Uterus (tissue), 4 donors: ENCODE measurements at places on chromosomes 4 and X. TPM values are rescaled to one million over a fixed set of nuclear protein-coding genes. Genes with fewer than 3 reads are reported as not detected.

DNA sequence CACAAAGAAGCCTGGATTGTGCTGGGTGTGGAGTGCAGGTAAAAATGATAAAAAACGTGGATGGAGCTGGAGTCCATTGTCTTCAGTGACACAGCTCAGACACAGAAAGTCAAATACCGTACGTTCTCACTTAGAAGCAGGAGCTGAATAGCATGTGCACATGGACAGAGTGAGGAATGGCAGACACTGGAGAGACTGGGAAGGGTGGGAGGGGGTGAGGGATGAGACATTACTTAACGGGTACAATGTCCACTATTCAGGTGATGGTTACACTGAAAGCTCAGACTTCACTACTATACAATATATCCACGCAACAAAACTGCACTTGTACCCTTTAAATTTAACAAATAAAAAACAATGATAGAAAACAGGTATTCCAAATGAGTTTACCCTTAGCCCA lies 18.1 kb upstream of the IRAK1 start:
- DNase-seq = no peak

DNA sequence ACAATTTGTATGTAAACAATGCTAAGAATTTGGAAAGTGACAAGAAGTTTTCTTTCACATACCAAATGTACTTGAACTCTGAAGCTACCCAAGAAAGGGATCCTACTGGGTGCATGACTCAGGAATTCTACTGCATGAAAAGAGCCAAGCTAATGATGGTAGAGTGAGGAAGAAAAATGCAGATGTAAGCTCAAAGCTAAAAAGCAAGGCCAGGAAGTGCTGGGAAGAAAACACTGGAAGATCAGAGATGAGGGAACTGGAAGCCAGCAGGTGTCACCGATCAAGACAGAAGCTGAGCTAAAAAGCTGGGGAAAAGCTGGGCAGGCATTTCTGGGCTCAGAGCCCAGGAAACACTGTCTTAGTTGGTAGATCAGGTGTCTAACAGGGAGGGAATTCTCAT lies 449.1 kb downstream of the NKX6-1 start:
- DNase-seq = no peak

DNA sequence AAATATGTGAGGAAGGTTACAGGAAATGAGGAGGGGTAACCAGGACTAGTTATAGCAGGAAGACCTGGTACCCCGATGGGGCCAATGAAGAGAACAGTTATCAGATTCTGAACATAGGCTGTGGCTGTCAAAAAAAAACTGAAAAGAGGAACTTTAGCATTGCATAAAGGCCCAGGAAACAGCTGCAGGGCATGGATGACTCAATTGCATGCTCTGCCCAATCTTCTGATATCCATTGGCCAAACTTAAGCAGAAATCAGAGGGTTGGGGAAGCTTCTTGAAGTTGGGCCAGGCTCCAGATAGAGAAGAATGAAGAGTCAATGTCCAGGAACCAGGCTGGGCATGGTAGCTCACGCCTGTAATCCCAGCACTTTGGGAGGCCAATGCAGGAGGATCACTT lies 1222.4 kb upstream of the PRKX start:
- no peak for DNase-seq

DNA sequence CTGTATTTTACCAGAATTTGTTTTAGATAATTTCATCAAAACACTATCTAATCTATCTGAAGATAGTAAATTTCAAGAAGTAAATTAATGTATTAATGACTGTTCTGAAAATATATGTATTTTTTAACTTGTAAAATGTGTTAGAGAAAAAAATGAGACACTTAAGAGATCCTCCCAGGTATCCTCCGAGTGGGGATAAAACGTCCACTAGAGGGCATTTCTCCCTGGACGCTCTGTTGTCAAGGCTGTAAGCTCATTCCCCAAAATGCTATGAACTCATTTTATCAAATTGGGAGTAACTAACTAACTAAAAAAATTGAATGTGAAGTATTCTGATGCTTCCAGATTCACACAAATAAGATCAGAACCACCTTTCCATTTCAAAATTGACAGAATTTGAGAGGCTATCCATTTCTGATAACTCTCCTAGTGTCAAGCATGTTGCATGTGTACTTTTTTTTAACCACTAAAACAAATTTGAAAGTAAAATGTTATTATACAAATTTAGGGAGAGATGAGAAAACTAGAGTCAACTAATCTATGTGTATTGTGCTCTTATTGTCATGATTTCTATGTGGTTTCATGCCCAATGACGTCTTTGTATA lies 337.3 kb upstream of the HS3ST1 start:
- DNase-seq = no peak

DNA sequence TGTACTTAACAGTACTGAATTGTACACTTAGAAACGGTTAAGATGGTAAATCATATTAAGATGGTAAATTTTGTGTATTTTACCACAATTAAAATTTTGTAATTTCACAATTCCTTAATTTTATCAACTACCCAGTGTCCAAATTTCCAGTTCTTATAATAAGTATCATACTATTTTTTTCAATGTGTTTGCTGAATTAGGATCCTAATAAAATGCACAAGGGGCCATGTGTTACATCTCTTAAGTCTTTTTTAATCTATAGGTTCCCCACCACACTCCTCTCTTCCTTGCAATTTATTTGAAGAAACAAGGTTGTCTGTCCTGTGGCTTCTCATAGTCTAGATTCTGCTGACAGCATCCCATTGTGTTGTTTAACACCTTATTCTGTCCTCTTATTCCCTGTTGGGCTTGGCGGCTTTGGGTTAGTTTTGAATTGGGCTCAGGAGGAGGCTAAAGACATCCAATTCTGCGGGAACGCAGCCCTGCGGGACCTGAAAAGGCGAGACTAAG lies 533 bp upstream of the SYAP1 start:
- no peak for DNase-seq

- no peak for DNase-seq
Measured at GRCh38 chrX:132393085-132393484, 95.8 kb downstream of the MBNL3 start.

GRCh38 chrX:99468993-99469392 lies 941.1 kb downstream of the PCDH19 start:
- DNase-seq = no peak

DNA sequence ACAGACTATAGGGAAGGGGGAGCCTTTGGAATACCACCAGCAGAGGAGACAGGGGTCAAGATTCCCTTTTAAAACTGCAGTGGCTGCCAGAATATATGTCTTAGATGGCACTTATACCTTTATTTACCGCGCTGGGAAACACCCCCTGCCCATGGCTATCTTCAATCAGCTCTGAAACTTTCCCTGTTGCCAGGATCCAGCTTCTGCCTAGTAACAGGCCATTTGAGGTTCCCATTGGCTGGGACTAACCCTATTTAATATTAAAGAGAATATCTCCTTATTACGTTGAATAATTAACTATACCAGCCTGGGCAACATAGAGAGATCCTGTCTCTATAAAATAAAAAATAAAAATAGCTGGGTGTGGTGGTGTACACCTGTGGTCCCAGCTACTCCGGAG lies 23.8 kb downstream of the SOWAHB start:
- no peak for DNase-seq

DNA sequence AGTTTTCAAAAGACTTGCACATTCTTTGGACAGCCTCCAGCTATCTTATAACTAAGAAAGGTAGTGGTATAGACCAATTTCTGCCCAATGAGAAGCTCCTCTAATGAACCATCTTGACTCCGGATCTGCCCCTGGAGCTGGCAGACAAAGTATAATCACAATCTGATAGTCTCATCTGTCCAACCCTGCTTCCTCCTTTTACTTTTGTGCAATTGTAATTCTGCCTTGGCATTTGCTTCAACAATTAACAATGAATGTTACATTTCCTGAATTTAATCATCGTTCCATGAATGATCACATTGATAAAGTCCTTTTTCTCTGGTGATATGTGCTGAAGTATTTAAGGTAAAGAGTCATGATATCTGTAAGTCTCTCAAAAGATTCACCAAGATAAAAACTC lies 27.8 kb downstream of the FRYL start:
- DNase-seq = no peak

- DNase-seq = no peak
Measured at GRCh38 chr4:16450031-16450430, 223.8 kb upstream of the TAPT1 start.

DNA sequence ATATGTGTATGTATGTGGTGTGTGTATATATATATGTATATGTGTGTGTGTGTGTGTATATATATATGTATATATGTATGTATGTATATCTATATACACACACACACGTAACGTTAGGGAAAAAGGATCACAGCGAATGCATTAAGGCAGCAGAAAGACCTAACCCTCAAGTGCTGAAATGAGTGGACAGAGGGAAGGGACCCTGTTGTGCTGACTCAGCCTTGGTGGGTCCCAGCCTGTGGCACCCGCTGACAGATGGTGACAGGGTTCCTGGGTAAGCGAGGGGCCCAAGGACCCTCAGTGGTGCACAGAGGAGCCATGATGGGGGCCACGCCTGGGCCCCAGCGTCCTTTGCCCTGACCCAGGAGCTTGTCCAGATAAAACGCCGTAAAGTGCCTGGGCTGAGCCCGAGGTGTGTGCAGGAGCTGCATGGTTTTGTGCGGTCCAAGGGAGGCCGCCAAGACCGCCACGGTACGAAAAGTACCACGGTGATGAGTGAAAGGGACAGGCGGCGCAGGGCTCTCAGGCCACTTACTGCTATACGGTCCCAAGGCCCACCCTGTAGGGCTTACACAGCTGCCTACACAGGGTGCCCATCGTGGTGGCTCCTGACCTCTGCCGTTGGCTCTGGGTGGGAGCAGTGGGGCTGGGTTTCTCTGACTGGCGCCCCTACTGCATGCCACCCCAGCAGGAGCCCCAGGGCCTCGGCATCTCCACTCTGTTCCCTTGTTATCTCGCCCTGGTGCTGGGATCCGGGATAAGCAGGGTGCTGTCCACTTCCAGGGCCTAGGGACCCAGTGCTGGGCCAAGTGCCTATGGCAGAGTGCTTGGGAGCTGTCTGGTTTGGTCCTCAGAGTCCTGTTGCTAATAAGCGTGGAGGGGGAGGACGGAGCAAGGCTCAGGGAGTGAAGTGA lies 10.0 kb downstream of the SH3BP2 start:
- no peak for DNase-seq

- DNase-seq = no peak
Measured at GRCh38 chrX:139691843-139692505, 16.0 kb downstream of the MCF2 start.

DNA sequence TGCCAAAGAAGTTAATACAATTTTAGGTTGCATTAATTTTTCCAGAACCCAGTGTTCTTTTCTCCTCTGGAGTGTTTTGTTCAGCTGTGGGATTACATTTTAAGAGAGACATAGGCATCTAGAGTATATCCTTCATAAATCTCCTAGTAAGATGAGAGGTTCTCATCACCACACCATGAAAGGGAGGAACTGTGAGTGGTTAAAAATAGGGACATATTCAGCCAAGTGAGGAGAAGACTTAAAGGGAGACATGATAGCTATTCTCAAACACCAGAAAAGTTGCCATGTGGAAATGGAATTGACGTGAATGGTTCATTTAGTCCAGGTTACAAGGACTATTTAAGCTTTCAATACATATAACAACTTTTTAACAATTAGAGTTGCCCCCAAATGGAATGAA lies 6.5 kb upstream of the MRPL1 start:
- no peak for DNase-seq

DNA sequence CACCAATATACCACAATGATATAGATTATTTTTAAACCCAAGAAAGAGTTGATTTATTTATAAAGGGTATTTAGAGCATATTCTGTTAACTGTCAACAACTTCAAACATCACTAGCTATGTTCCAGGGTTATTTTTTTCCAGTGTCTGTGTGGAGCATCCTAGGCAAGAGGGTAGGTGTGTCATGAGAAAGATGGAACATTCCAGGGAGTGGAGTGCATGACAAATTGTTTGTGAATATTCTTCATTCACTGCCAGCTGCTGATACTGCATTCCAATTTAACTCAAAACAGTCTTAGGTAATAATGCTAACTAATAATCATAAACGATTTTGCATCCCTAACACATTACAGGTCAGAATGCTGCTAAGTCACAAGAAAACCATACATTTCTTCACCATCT lies 148.7 kb upstream of the RASGEF1B start:
- no peak for DNase-seq

- peak; percentile 87 for DNase-seq
Measured at GRCh38 chrX:39730662-39731329, 367.0 kb downstream of the BCOR start.

DNA sequence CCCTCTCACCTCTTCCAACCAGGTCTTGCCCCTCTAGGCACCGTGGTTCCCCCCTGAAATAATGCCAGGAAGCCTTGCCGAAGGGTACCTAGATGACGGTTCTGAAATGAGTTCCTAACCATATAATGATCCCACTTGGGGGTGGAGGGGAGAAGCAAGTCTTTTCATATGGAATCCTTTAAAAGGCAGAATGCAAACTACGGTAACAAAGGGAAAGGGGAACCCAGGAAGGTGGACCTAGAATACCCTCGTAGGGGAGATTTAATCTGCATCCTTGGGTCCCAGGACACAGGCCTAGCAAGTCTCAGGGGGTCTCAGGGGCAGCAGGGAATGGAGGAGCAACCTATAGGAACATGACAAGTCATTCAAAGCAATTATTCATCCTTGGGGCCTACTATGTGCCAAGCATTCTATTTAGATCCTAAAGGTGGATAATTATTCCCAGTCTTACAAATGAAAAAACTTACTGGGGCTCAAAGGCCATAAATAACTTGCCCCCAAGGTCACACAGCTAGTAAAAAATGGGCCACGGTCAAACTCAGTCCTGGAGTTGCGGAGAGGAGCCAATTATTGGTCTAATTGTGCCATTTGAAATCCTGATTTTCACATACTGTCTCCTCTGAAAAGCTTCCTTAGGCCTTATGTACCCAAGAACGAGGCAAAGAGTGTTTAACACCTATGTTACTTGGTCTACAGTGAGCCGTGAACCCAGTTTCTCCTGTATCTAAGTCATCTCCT lies 8.8 kb downstream of the BCOR start:
- DNase-seq = no peak

- no peak for DNase-seq
Measured at GRCh38 chr4:184250795-184251669, 33.4 kb upstream of the ENPP6 start.

The MAGEC2 gene
- not detected for total RNA-seq

The PRPS1 gene
- 33.0 TPM for total RNA-seq

The ANKRD50 gene
- 11.5 TPM for total RNA-seq

The RAB39B gene
- not detected for total RNA-seq

The ADAMTS3 gene
- 6.9 TPM for total RNA-seq

The TIMP1 gene
- total RNA-seq = 153 TPM
